ENCODE measurements at places on chromosomes 6 and 20.

GRCh38 chr20:3681931-3682781 is at the start of gene ADAM33:
Gene ADAM33 (minus strand): TSS chr20:3682010. CDS start chr20:3682004, 6 bp downstream.
- DNase-seq, result no peak

- no peak for DNase-seq
Observed at GRCh38 chr6:70264306-70264705, 38.6 kb downstream of the COL9A1 start.

DNA sequence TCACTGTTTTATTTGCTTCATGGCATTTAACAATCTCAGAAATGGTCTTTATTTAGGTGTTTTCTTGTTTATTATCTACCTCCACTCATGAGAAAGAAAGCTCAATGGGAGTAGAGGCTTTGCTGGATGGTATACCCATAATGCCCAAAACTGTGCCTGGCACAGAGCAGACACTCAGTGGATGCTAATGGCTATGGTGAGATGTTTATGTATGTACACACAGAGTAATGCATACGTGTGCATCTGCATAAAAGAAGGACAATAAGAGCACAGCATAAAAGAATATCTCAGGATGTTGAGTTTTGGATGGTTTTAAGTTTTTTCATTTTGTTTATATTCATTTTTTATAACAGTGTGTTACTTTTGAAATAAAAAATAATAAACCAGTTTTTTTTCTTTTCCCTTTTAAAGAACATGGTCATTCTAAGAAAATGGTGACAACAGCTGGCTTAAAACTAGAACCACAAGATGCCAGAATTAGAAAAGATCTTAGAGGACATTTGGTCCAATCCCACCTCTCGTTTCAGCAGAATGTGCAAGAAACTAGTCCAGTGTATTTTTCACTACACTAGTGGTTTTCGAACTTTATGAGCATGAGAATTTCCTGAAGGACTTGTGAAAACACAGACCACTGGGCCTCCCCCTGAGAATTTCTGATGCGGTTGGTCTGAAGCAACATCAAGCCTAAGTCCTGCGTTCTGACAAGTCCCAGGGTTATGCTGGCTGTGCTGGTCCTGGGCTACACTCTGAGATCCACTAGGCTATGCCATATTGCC is 131.9 kb downstream of the FYN start:
- DNase-seq, result no peak

- no peak for DNase-seq
Observed at GRCh38 chr6:166419717-166420116, 37.0 kb upstream of the MPC1 start.

DNA sequence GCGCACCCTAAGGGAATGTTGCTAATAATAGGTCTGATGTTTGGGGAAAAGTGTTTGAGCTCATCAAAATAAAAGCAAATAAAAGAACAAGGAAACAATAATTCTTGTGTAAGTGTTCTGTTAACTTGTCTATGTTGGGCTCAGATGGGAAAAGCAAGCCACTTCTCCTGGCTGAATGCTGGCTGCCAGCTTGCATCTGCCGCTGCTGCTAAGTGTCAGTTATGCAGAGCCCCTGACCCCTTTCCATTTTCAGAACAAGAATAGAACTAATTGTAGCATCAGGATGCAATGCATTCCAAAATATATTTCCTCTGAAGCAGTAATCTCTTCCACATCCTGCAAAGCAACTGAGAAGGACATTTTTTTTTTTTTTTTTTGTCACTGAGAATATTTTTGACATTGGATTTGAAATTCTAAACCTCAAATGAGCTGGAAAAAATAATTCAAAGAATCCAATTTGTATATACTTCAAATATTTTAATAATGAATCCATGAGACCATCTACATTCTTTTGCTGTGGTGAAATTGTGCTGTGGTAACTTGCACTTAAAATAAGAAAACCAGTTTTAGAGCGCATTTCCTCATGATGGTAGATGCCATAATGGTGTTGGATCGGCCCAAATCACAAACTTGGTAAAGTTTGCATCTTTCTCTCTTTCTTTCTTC is 43.9 kb upstream of the DEK start:
- no peak for DNase-seq

DNA sequence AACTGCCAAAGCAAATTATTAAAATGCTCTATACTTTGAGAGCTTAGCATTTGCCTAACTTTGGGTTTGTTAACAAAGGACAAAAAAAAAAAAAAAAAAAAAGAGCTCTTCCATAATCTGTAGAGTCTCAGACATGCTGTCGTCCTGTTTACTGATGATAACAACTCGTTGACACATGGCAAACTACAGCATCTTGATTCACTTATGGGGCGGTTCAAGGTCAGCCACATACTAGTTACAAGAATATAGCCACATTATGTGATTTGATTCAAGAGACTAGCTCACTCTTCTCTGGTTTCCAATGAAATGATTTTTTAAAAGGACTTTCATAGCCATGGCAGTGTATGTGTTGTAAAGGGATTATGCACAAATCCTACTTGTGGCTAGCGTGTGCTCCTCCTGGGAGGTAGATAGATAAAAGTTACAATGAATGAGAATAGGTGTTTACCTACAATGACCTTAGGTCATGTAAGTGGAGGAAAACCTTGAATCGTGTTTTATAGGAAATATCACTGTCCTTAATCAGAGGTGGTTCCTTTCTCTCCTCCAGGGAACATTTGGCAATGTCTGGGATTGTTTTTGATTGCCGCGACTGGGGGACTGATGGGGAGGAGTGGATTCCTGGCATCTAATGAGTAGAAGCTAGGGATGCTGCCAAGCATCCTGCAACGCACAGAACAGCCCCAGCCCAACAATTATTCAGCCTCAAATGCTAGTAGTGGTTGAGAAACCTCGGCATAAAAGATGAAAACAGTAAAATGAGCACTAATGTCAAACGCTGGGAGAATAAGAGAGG is 969.2 kb upstream of the SLC35B3 start:
- DNase-seq, result no peak

- no peak for DNase-seq
Observed at GRCh38 chr6:24504649-24505586, 10.1 kb downstream of the ALDH5A1 start.

DNA sequence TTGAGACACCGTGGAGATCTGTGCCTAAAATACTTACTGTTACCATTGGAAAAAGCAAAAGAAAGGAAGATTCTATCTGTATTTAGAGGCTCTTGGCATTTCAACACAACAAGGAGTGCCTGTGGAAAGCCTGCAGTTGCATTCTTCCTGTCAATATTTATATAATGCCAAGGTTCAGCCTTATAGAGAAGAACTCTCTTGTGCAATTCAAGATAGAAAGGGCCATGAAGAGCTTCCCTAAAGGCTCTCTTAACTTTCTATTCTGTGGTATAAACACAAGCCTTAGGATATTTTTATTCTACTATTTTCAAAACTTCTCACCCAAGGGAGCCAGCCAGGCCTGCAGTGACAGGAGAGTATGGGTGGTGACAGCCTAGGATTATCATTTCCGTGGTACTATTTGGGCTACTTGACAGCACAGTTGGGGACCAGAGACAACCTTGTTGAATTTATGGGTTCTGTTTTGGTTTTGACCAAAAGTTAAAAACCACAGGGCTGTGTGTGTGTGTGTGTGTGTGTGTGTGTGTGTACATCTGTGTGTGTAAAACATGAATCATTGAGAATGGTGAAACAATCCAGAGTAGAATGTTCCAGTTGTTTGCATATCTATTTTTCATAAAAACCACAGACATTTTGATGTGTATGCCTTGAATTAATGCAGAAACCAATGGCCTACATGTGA is 700.9 kb upstream of the SLC35B3 start:
- no peak for DNase-seq

DNA sequence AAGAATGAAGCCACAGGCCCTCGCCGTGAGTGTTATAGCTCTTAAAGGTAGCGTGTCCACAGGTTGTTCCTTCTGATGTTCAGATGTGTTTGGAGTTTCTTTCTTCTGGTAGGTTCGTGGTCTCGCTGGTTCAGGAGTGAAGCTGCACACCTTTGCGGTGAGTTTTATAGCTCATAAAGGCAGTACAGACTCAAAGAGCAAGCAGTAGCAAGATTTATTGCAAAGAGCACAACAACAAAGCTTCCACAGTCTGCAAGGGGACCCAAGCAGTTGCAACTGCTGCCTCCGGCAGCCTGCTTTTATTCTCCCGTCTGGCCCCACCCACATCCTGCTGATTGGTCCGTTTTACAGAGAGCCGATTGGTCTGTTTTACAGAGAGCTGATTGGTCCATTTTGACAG is 5.2 kb downstream of the HIVEP1 start:
- DNase-seq, result no peak

DNA sequence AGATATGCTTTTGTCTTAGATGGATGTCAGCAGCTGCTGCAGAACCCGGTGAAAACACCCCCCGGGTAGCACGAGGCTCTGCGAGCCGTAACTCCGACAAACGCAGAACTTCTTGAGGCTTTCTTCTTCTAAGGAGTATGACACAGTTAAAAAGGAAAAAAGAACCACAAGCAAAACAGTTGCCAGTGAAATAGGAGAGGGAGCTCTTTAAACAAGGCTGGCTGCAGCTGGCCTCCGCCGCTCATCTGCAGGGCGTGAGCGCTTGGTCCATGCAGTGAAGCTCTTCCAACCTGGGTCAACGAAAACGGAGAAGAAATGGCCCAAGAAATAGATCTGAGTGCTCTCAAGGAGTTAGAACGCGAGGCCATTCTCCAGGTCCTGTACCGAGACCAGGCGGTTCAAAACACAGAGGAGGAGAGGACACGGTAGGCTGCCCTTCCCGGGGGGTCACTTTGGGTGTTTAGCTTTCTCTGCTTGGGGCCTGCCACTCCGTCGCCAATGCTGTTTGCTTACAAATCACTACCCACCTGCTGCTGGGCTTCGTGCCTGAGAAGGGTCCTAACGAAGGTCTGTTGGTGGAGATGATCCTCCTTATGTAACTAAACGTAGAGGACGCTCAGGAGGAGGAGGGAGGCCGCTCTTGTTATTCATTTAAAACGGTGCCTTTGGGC is 13.2 kb downstream of the SYTL3 start:
- no peak for DNase-seq

DNA sequence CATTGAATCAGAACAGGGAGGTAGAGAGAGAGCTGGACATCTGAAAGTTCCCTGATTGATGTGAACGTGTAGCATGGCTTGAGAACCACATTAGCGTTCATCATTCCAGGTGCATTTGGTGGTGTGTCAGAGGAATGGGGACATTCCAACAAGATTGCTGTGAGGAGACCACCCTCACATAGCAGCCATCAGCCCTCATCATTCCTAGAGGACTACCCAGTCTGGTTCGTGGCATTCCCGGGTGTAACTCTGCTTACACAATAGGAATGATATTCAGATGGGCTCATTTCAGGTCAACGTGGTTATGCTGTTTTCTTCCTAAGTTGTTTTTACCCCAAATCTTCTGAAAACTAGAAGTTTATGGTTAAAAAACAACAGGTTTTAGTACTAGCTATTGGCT is 62.2 kb upstream of the KLHL31 start:
- no peak for DNase-seq

GRCh38 chr6:136659991-136660499 is 109.8 kb upstream of the MAP7 start:
- DNase-seq, result no peak
